Stimulated activated CD8-positive, alpha-beta memory T cell treated with anti-CD3 and anti-CD28 coated beads, Interleukin-12 subunit alpha, Interleukin-12 subunit beta, amount 100 ng/mL, for 4 hours (primary cell): ENCODE measurements at places on chromosomes 2 and 18.

DNA sequence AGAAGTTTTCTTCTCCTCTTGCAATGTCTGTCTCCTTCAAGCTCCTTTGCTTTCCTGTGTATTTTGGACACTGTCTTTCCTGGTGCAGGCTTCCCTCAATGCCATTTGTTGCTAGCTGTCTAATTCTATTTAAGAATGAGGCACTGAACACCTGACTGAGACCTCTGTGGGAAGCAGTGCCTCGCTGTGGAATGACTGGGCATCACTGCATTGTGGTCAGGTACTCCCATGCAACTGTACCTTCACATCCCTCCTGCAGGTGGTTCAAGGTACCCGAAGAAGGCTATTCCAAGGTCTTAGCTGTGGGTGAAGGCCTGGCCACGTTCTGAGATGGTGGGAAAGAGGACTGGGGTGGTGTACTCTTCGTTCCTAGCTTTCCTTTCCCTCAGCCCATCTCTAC, 152.8 kb upstream of the CTAGE1 start:
- no peak for DNase-seq

DNA sequence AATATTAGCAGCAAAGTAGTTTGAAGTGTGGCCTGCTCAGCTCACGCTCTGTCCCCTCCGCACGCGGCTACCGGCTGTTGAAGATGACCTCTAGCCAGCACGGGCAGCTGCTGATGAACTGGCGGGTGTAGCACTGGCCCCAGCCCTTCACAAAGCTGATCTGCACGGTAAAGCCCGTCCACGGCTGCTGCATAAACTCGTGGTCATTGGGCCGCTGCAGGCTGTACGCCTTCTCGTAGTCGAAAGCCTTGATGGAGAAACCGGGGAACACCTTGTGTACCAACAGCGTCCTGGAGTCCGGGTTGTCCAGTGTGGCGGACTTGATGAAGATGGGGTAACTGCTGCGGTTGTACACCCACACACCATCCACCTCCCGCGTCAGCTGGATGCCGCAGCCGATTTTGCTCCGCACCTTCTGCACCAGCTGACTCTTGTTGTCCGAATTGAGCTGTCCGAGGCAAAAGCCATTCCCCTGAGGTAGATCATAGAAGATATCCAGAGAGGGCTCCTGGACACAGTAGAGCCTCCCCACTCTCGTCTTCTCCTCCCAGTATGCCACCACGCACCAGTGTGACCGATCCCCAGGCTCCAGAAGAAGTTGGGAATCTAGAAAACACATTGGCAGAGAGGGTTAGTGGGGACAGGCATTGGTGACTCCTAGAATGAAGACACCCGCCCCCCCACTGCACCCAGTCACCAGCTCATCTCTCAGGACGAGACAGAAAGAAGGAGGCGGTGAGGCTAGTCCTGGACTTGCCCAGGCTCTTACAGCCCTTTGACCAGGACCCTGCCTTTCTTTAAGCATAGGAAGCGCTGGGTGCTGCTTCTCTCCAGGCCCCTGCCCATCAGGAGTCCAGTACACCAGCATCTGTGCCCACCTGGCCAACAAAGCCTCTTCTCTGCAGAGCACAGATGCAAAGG, 29.2 kb downstream of the SMAD7 start:
- no peak for DNase-seq

DNA sequence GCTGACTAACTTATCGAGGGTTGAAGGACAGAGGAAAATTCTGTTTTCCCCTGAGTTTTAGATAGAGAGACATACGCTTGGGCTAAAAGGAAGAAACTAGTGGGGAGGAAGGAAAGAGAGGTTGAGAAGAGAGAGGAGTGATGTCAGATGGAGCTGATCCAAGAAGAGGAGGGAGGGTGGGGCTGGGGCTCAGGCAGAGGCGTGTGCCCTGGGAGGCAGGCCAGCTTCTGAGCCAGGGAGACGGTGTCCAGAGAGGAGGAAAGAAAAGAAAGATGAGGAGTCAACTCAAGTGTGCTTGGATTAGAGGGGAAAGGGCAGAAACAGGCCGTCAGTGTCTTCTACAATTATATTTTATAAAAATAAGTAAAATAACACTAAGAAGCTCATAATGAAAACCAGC, 56.2 kb downstream of the EMILIN2 start:
- no peak for DNase-seq

- DNase-seq, result no peak
These were observed 321.1 kb downstream of the PIK3C3 start for GRCh38 chr18:42275949-42276730.

GRCh38 chr18:9943311-9943710, 29.5 kb downstream of the VAPA start:
- DNase-seq, result no peak

GRCh38 chr2:102046135-102046986, 54.6 kb downstream of the IL1R2 start:
- DNase-seq, result no peak

DNA sequence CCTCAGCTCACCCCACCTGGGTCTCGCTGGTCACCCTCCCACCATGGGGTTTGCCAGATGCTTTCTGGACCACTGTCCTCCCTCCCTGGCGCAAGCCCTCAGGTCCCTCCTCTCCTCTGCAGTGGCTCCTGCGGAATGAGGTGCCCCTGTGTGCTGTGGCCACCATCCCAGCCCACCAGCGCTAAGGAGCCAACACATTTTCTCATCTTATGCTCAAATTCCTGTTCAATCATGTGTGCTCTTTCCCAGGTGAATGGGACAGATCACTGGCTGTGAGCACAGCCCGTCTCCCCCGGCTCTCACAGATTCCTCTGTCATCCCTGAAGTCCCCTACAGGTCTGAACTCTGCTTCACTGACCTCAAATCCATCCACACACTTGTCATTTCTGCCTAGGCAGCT, 15.2 kb upstream of the CCDC74B start:
- no peak for DNase-seq

GRCh38 chr2:12705742-12706141, 11.0 kb upstream of the TRIB2 start:
- no peak for DNase-seq

- no peak for DNase-seq
These were observed 565.5 kb downstream of the CCDC85A start for GRCh38 chr2:56749152-56749752.

DNA sequence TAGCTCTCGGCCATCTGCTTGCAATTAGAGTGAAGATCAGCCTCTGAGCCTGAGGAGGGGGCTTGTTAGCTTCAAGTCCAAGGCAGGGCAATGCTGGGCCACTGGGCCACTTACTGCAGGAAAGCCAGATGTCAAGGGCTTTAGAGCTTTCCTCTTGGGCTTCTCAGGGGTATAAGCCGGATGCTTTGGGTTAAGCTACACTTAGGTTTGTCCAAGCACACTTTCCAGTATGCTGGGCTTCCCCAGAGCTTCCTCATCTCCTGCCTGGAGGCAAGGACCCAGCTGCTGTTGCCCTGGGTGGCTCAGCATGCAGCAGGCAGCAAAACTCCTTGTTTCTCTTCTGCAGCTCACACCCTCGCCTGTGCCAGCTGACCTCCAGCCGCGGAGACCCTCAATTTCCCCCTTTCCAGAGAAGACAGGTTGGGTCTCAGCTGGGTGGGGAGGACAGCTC, 29.0 kb upstream of the ATOH8 start:
- DNase-seq, result no peak

GRCh38 chr2:211709389-211709788, 829.2 kb downstream of the ERBB4 start:
- DNase-seq, result no peak

DNA sequence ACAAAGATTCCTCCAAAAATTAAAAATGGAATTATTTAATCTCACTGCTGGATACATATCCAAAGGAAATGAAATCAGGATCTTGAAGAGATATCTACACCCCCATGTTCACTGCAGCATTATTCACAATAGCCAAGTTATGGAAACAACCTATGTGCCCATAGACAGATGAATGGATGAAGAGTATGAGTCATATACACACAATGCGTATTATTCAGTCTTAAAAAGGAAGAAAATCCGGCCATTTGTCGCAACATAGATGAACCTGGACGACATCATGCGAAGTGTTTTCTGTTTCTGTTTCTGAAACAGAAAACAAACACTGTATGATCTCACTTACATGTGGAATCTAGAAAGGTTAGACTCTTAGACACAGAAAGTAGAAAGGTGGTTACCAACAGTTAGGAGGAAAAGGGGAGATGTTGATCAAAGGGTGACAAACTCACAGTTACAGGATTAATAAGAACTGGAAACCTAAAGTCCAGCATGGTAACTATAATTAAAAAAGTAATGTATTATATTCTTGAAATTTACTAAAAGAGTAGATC, 87.8 kb upstream of the ERBB4 start:
- DNase-seq, result no peak
